ENCODE measurements at places on chromosomes 7 and 10.

DNA sequence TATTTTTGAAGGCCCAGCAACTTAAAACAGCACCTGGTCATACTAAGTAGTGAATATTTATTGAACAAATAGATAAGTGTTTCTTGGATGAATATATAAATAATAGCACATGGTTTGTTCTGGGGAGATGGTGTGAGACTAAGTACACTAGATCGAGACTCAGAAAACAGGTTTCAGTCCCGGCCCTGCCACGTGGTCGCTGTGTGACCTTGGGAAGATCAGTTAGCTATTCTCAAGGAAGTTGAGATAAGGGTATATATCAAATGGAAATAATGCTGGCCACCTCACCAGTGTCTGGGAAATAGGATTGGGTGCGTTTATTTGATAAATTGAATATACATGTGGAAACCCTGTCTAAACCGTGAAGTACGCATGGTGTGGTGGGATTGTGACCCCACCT, 354.6 kb downstream of the SDK1 start:
- DNase-seq, result no peak

DNA sequence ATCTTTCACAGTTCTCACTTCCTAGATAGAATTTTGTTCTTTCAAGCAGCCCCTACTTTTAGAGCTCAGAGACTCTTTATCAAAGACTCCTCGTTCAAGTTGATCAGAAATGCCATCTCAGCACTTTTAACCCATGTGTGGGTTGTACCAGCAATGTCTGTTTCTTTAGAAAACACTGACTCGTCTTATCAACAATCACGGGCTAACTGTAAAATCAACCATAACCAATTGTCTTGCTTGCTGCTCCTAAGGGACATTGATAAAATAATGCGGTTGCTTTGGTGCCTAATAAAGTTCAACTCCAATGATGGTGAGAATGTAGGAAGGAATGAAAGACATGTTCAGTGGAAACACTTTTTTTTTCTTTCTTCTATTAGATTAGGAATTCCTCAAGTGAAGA, 12.9 kb upstream of the CDK6 start:
- DNase-seq, result no peak

DNA sequence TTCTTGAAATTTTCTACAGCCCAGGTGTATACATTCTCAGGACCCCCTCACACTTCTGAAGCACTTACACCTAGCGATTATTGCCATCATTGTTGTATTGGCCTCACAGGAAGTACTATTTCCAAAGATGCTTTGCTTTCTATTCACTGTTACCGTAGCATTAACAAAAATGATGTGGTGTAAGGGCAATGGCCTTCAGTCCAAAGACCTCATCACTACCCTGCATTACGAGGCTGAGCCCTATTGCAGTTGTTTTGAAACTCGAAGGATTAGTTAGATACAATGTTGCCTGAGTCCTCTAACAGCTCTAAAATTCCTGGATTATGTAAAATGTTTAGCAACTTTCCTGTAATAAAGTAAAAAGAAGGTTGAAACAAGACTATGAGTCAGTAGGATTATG, 2.9 kb downstream of the NRCAM start:
- DNase-seq, result no peak

- no peak for DNase-seq
Measured at GRCh38 chr10:99234791-99235657, 628 bp downstream of the HPSE2 start.

GRCh38 chr7:50393547-50394252, 56.5 kb downstream of the FIGNL1 start:
- DNase-seq, result no peak

DNA sequence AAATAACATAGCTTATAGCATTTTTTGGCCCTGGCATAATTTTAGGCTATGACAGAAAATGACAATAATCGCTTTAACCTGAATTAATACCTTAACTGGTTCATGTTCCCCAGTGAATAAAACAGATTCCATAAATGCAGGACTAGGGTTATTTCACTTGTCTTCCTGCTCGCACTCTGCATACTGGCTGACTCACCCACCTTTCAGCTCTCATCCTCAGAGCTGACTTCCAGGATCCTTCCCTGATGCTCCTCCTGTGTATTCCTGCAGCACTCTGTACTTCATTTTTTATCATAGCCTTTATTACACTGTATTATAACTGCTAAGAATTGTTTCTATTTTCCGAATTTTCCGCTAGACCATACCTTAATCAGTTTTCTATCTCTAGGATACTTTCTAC, 123.7 kb downstream of the AVL9 start:
- DNase-seq, result no peak

GRCh38 chr10:29627201-29628132, 7.3 kb downstream of the SVIL start:
- peak; percentile 60 for DNase-seq

- no peak for DNase-seq
Measured at GRCh38 chr7:94059746-94060145, 55.6 kb upstream of the BET1 start.

DNA sequence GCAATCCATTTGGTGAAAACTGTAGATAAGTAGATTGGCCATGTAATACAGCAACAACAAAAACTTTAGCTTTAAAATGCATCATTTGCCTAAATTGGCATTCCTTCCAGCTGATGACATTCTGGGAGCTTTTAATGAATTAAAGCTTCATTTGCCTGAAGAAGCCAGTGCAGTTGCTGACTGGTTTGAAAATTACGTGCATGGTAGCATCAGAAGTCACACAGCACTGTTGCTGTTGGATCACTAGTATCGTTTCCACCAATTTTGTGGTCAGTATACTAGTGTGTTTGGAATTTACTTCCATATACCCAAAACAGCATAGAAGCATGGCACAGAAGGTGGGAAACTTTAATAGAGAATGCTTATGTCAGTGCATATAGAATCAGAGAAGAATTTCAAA, 194.9 kb downstream of the ETV1 start:
- DNase-seq, result no peak

GRCh38 chr10:34622945-34623344, 192.2 kb downstream of the PARD3 start:
- no peak for DNase-seq

DNA sequence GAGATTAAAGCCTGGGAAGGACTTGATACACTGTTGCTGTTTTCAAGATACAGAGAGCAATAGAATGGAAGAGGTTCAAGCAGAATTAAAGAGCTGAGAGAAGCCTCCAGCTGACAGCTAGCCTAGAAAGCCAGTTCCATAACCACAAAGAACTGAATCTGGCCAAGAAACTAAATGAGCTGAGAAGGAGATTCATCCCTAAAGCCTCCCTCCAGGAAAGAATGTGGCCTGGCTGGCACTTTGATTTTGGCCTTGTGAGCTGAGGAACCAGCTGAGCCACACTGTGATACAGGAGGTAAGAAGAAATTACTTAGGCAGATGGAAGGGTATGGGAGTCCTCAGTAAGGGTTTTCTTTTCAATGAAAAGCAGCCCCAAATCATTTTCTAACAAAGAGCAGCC, 324.1 kb downstream of the PHF14 start:
- DNase-seq, result no peak

DNA sequence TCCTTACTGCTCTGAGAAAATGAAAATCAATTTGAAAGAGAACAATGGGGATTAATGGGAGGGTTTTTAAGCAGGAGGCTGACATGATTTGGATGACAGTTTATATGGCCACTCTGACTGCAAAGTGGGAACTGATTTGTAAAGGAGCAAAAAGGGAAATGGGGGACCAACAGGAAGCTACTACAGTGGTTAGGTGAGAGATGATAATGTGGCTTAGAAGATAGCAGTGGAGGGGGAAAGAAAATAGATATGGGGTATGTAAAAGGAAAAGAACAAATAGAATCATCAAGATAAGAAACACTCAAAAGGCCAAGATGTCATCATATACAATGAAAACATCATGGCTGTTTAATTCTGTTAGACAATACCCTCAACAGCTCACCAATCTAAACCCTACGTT, 177.5 kb downstream of the ANK3 start:
- no peak for DNase-seq

GRCh38 chr10:102309236-102309635, 63.9 kb downstream of the GBF1 start:
- no peak for DNase-seq

DNA sequence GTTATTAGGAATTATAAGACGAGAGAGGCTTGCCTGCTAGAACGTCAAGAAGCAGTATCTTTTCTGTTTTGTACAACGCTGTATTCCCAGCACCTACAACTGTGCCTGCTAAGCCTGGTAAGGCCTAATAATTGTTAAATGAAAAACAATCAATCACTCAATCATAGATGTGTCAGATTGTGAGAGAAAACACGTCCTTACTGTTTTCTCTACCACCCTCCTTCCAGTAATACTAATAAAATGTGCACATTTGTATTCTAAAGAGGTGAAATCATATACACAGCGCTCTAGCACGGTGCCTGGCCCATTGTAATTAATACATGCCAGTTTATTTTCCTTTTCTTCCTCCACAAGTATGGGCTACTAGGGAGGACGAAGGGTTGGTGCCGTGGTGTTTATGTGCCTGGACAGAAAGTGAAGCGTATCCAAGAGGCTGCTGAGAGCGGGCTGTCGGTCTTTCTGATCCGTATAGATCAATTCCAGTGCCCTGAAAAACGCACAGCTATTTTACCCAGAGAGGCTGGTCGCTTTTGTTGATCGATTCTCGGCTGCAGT, 1.5 kb upstream of the AUTS2 start:
- DNase-seq, result no peak

- no peak for DNase-seq
Measured at GRCh38 chr10:93080350-93081046, 6.8 kb downstream of the CYP26A1 start.

GRCh38 chr10:78619896-78620295, 448.9 kb upstream of the ZMIZ1 start:
- DNase-seq, result no peak

GRCh38 chr7:140209866-140210609, 33.3 kb upstream of the KDM7A start:
- DNase-seq, result no peak

GRCh38 chr10:128036011-128036615, 90.1 kb downstream of the MKI67 start:
- no peak for DNase-seq

DNA sequence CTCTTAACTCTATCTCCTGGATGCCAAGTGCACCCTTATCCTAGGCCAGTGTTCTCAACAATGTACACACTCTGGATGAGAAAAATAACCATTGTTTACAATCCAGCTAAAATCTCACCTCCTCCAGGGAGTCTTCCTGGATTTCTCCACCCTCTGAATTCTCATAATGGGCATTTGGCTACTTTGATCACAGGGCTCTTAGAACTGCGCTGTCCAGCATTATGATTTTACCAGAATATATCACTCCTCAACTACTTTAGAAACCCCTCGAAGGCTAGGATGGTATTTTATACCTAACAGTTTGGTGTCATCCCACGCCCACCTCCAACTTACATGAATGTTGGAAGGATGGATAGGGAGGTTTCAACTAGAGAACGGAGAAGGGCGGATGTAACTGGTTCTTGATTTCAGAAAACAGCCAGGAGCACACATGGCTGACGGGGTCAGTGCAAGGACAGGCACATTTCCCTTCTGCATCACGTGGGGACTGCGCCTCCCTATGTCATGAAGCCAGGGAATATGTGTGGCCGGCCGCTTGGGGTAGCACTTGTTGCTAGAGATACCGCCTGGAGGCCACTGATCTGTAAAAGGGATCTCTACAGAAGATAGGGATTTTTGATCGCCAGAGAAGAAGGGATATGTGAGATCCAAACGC, 1.2 kb upstream of the ATP6V0E2 start:
- peak; percentile 76 for DNase-seq

DNA sequence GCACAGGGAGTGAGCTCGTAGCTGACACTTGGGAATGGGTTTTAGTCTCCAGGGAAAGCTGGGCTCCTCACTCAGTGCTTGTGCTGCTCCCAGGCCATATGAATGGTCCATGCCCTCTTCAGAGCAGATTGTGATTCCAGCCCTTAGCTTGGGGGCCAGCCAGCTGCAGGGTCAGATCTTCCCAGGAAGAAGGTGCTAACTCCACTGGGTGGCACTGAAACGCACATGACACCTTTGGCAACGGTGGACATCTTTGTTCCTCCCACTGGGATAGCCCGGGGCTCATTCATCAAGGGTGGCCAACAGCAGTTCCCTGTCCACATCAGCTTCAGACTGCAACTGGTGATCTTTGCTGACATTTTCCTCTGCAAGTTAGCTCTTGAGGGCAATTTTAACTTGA, 129.2 kb downstream of the DYNC2I1 start:
- DNase-seq, result no peak

- no peak for DNase-seq
Measured at GRCh38 chr10:119283818-119284217, 76.4 kb downstream of the GRK5 start.

DNA sequence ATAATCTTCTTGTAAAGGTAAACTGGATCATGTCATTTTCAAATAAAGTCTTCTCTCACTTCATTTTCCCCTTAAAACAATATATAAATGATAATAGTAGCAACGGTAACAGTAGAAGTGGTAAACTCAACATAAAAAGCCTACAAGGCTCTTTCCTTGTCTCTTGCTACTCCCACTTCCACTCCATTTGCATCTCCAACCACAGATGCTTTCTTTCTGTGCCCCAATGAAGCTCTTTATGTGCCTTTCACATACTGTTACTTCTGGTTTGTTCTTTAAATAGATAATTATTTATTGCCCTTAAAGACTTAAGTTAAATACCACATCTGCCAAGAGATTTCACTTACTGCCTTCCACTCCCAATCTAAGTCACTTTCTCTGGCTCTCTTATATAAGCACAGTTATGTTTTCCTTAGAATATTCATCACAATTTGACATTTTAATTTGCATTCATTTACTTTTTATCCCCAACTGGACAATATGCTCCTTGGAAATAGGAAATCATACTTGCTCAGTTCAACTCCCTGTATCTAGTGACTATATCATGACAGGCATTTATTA, 149.9 kb downstream of the CRPPA start:
- DNase-seq, result no peak

Measured in NCI-H1105 treated with DMSO at 0.1 percent for 48 hours (cell line).